MG63 (cell line): ENCODE measurements at places on chromosomes 5 and 9. TPM values are rescaled to one million over a fixed set of nuclear protein-coding genes. Genes with fewer than 3 reads are reported as not detected.

DNA sequence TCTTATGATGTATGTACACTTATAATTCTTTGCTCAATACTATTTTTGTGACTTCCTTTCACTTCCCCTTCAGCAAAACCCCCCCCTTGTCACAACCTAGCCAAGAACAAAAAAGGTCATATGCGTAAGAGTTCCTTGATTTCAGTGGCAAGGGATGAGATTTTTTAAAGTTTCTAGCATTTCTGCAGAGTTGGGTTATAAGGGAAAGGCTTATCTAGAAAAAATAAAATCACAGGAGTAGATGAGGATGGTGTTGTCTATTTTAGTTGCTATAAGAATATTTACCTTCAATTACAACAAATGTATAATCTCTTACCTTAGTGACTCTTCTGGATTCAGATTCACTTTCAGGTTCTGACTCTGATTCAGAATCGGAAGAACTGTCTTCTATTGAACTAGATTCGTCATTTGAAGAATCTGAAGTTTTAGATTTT lies 184.6 kb downstream of the AP3B1 start:
- DNase-seq: no peak

DNA sequence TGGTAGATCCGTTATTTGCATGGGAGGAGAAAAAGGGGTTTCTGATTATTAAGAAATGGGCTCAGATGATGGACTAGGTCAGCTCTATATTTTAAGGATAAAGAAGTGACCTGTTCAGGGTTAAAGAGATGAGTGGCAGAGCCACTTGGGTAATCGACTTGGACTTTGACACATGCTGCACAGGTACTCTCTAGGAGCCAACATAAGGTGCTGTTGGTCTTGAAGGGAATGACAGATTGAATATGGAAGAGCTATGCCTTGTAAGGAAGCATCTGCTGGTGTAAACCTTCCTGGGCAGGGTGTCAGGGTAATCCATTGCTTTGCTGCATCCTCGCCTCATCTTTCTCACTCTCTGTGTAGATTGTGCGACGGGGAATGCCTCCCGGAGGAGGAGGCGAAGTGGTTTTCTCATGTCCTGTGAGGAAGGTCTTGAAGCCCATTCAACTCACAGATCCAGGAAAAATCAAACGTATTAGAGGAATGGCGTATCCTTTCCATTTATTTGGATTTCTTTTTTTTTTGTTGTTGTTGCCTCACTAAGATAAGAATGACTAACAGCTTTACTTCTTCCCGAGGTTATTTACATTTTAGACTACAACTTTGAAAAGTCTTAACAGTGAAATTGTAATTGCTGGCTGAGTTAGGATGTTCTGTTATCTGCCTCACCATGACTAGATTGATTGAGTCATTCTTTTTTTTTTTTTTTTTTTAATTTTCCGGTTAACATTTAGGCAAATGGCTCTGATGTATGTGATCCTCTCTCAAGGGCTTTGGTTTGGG lies 41.2 kb downstream of the RCL1 start:
- no peak for DNase-seq

DNA sequence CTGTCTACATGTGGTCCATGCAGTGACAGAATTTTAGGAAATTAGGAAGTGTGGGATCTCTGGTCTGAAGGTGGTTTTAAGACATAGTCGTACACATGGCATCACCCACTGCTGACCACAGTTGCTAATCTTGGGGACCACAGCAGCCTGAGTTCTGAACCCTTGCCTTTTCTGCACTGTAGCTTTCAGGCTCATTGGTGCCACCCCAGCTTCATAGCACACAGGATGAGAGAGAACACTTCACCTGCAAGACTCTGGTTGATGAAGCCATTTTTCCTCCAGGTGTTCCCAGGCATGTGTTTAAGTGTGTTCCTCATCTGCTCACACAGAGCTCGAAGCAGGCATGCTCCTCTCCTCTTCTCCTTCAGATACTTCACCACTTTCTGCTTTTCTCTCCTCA lies 68.2 kb upstream of the S1PR3 start:
- DNase-seq: no peak

- DNase-seq: no peak
Observed at GRCh38 chr9:83132768-83133167, 69.8 kb upstream of the RASEF start.

KCNN2 gene
- not detected in 2 replicates for total RNA-seq

- no peak for DNase-seq
Observed at GRCh38 chr9:2494562-2494961, 127.0 kb upstream of the VLDLR start.

DNAJC25 gene
- 5.7 and 9.1 TPM in 2 replicates for total RNA-seq

- DNase-seq: no peak
Observed at GRCh38 chr9:4389755-4390154, 89.9 kb upstream of the GLIS3 start.

SH3TC2 gene
- total RNA-seq: 2.9 and 8.8 TPM in 2 replicates

DNA sequence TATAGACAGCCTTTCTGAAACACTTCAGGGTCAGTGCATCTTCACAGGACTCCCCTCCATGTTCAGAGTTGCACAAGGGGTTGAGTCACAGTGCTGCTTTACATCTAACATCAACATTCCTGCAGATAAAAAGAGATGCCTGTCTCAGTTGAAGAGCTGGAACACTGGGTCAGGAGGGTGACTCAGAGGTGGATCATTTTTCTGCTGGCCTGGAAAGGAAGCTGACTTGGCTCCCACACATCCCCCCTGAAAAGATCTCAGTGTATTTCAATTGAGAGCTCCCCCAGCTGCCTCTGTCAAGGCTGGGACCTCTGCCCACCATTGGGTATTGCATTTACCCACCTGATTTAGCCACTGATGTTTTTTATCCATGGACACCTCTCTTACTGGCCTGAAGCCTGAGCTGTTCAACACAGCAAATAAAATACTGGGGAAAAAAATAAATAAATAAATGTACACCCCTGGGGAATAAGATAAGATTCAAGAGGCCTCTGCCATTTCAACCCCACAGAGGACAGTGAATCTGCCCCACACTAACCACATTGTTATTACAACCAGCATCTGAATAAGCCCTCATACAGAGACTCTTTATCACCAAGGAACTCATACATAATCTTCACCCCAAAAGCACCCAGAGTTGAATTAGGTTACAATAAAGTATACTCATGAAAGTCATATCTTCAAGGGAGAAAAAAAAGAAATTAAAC lies 716.4 kb downstream of the SEMA5A start:
- DNase-seq: peak; percentile 94

- no peak for DNase-seq
Observed at GRCh38 chr5:142901476-142902185, 131.5 kb downstream of the ARHGAP26 start.

GRCh38 chr9:137198051-137198901 lies 2.3 kb downstream of the TPRN start:
- DNase-seq: no peak

QRFP gene
- total RNA-seq: not detected in 2 replicates

CCDC180 gene
- 3.4 and 5.4 TPM in 2 replicates for total RNA-seq

- no peak for DNase-seq
Observed at GRCh38 chr5:116645627-116646026, 71.0 kb upstream of the SEMA6A start.

DNA sequence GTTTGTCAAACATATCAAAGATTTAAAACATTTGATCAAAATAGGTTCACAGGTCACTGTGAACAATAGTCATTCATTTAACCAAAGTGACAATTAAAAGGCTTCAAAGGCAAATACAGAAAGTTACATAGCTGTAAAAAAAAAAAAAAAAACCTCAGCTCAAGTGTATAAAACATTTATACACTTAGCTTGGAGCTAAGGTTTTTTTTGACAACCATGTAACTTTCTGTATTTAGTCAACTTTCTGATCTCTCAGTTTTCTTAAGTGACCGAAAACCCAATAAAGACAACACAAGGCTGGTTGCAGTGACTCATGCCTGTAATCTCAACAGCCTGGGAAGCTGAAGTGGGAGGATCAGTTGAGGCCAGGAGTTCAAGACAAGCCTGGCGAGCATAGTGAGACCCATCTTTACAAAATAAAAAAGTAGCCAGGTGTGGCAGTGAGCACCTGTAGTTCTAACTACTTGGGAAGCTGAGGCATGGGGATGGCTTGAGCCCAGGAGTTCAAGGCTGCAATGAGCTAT lies 16.4 kb upstream of the UBTD2 start:
- DNase-seq: peak; percentile 15

DNA sequence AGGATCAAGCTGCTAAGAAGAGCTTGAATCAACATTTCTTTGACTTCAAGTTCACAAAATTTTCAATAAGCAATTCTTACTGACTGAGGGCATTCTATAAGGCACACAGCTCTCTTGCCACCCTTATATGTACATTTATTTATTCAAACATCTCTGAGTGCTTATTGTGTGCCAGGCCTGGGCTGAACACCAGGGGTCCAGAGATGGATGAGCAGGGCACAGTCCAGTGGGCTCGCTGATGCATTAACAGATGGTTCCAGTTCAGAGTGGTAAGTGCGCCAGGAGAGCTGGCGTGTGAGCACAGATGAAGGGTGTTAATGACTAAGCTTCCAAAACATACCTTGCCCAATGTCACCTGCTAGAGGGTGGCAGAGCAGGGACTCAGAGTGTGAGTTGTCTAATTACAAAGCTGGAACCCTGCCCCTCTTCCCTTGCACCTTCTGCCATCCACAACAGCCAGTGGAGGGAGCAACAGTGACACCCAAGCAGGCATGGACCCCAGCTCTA lies 24.6 kb downstream of the ALG2 start:
- DNase-seq: no peak

DNA sequence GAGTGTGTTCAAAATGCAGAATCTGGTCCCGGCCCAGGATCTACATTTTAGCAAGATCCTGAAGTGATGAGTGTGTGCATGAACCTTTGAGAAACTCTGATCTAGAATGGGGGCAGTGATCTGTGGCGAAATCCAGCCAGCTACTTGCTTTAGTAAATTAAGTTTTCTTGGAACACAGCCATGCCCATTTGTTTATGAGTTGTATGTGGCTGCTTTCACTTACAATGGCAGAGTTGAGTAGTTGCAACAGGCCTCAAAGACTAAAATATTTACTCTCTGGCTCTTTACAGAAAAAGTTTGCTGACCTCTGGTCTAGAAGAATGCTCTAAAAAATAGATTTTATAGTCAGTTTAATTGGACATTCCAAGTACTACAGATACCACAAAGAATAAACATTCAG lies 588.3 kb downstream of the BNC2 start:
- DNase-seq: peak; percentile 75

GRCh38 chr5:37478121-37478894 lies 99.2 kb downstream of the WDR70 start:
- DNase-seq: no peak

GADD45G gene
- total RNA-seq: 3.5 TPM in 1 of 2 replicates, not detected in the other

DNA sequence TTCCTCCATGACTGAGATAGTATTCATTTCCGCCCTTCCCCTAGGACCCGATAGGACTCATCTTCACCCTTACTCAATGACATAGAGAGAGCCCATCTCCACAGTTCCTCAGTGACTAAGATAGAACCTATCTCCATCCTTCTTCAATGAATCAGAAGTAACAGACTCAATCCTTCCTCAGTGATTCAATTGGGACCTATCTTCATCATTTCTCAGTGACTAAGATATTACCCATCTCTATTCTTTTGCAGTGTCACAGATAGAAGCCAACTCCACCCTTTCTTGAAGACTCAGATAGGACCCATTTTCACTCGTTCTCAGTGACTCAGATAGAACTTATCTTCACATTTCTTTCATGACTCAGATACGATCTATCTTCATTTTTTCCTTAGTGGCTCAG lies 164.6 kb downstream of the FBXO4 start:
- no peak for DNase-seq

DNA sequence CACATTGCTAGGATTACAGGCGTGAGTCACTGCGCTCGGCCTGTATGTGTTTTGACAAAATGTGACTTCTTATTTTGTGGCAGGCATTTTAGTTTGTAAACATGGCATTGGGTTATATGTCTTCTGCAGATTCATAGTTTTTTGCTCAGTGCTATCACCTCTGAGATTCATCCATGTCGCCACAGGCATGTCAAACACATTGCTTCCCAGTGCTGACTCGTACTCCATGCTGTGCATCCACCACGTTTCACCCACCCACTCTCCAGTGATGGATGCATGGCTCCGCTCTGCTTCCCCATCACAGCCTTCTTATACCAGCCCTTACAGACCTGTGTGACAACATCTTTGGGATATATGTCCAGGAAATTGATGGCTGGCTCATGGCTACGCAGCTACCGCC lies 158.8 kb downstream of the GAS1 start:
- DNase-seq: peak; percentile 24

DNA sequence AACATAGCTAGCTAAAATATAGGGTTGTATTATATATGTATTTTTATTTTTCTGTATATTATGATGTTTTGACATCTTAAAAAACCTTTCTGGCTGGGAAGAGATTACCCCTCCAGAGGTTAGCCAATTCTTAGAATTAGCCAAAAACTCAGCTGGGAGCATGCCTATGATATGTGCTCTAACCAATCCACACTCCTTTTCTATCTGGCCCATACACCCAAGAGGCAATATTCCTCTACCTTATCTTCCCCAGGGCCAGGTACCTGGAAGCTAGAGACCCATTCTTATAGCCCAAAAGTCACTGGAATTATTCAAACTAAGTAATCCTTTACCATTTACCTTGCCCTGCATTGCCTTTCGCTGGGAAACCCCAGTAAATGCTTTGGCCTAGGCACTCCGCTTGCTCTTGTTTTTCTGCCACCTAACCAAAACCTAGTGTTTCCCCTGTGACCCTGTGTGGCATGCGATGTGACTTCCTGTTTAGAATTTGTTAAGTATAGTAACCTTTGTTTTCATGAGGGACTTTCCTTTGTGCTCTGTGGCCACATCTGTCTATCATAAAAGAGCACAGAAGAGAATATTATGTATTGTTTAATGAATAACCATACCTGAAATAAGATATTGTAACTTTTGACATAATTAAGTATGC lies 37.4 kb downstream of the CSNK1G3 start:
- DNase-seq: no peak

CLTA gene
- total RNA-seq: 1,843 and 1,874 TPM in 2 replicates

IL4 gene
- not detected in 2 replicates for total RNA-seq

SLC35D2 gene
- total RNA-seq: 5.2 and 15.4 TPM in 2 replicates

- peak; percentile 41 for DNase-seq
Observed at GRCh38 chr9:21141427-21141882, at the start of gene IFNW1. IFNW1 (minus strand) TSS chr9:21141832; CDS start chr9:21141570, 262 bp downstream.

PRLR gene
- total RNA-seq: 3.5 TPM in 1 of 2 replicates, not detected in the other

- no peak for DNase-seq
Observed at GRCh38 chr9:111825468-111826145, 30.9 kb upstream of the SHOC1 start.

GRCh38 chr5:72167804-72168203 lies 60.5 kb downstream of the MAP1B start:
- no peak for DNase-seq

GALNT12 gene
- total RNA-seq: 0.22 and 0.99 TPM in 2 replicates

MLANA gene
- not detected in 2 replicates for total RNA-seq

MARCHF11 gene
- not detected in 2 replicates for total RNA-seq

INSL4 gene
- total RNA-seq: not detected in 2 replicates

DNA sequence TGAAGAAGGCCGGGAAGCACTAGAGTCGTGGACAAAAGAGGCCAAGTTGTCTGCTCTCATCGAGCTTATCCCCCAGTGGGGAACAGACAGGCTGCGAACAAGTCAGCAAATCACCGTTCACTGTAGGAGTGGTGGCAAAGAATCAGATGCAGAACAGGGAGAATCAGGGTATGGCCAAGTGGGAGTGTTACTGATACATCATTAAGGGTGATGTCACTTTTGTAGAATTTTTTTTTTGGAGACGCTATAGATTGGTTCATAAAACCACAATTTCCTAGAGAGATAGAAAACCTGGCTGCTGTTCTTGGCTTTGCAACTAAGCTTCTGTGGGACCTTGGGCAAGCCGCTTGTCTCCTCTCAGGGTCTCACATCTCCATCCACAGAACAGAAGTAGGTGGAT lies 21.3 kb downstream of the SPRY4 start:
- no peak for DNase-seq
